ENCODE measurements at places on chromosomes 1 and 21.

DNA sequence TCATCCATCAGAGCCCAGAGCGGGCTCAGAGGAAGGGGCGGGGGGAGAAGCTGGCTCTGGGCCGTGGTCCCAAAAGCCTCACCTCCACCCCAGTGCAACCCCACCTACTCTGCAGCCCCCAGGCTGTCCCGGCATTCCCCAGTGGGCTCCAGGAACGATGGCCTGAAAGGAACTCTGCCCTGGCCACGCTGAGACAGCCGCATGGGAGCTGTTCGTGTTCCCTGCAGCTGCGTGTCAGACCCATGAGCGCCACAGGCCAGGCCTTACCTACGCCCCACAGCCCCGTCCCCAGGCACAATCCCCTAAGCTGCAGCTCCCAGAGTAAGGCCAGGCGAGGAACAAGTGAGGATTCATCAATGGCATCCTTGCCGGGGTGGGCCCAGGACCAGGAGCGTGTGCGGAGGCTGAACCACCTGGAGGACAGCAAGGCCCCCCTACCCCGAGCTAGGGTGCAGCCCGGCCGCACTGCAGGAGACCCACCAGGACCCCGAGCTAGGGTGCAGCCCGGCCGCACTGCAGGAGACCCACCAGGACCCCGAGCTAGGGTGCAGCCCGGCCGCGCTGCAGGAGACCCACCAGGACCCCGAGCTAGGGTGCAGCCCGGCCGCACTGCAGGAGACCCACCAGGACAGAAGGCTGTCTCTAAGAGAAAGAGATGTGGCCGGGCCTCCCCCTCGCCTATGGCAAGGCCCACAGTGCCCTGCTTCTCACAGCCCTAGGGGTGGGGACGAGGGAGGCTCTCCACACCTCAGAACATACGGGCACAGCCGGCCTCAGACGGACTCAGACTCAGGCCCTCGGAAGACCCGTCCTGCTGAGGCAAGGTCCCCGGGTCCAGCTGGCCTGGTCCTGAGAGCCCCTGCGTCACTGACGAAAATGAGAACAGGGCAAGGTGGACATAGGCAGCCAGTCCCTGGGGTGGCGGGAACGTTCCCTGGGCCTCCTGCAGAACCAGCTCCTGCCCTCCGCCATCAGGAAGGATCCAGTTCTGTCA lies 26.5 kb upstream of the ARHGEF16 start:
- no peak for DNase-seq

- no peak for DNase-seq
These were observed 723 bp downstream of the CDC42BPA start for GRCh38 chr1:227317523-227318015.

GRCh38 chr1:107262467-107263286 lies 121.8 kb downstream of the NTNG1 start:
- DNase-seq, result no peak

DNA sequence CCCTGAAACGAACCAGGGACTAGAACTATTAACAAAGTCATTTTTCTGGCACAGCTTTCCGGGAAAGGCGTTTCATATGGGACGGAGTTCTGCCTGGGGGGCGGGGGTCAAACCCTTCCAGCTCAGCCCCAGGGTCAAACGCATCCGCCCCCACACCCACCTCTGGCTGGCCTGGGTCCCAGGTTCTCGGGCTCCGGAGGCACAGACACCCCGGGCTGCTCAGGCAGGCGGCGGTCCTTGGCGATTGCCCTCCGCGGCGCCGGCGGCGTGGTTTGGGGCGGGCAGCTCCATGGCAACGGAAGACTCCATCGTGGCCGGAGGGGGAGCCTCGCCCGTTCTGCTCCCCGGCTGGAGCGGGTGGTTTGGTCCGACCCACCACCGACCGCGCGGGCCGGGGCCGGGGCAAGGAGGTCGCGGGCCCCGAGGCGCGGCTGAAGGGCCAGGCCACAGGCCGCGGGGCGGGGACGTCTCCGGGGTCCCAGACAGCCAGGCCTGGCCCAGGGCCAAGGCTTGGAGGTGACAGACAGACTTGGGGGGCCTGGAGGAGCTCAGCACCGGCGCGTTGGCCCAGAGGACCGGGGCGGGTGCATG lies at the start of gene CFAP74:
Gene CFAP74 (minus strand): TSS at position 246 of the 591 bp plus-strand sequence. CDS start 12,830 bp downstream, outside the sequence.
- DNase-seq, result no peak

- DNase-seq, result no peak
These were observed 298.0 kb downstream of the KCTD3 start for GRCh38 chr1:215865060-215865459.

DNA sequence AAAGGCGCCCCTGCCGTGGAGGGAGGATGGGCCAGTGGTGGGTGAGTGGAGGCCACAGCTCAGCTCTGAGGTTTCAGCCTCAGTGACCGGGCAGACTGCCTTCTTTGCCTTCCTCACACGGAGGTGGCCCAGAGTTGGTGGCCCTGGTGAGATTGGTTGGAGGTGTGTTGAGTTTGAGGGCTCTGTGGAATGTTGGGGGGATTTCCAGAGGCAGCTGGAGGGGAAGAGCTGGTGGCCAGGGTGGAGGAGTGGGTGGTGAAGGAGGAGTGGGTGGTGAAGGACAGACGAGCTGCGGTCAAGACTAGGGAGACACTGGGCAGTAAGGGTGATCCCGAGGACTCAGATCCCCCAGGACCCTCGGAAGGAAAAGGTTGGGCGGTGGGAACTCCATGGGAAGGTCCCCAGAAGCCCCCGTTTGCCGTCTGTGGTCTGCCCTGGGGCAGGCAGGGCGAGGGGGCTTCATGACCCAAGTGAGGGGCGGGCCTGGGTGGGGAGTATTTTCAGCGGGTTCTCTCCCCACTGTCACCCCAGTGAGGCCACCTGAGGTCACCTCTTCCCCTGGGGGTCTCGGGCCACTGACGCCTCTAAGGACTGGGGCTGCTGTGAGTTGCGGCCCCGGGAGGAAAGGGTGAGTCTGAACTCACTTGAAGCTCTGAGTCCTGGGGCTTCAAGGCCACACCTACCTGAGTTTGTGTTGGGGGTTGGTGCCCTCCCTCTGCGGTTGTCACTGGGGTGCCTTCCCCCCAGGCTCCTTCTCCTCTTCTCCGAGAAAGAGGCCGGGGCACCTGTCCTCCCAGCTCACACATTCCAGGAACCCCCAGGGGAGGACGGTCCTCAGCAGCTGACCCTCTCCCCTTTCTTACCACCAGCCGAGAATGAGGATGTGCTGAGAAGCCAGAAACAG lies 22.7 kb upstream of the PIK3CD start:
- peak; percentile 43 for DNase-seq

GRCh38 chr1:221801251-221801661 lies 59.4 kb upstream of the DUSP10 start:
- no peak for DNase-seq

GRCh38 chr1:3539707-3540425 lies 71.4 kb downstream of the MEGF6 start:
- DNase-seq, result no peak

DNA sequence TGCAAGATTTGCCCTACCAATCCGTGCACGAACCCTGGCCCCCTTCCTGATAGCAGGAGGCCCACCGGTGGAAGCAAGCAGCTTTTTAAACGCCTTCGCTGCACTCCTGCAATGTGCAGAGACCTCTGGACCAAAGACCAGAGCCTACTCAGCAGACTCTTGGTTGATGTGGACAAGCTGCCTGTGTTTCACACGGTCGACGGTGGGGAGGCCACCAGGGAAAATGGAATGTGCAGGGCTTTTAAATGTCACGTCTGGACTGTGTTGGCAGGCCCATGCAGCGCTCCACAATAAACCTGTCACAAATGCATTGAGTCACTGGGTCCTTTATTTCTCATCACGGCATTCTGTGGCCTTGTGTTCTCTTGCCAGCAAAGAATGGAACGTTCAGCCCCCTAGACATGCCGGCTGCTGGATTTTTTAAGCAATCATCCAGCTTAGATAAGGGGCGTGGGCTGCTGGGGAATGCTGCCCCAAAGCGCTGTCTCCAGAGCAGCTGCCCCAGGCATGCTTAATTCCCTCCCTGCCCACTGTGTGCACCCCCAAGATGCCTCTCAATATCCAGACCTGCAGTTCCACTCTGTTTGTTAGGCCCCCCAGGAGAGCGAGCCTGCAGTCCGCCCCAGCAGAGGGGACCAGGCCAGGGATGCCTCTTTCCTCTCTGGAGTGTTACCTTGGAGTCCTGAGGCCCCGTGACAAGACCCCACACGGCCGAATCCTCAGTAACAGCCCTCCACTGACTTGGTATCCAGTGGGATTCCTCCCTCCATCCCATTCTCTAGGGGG lies 71.3 kb downstream of the ATP5PO start:
- no peak for DNase-seq

DNA sequence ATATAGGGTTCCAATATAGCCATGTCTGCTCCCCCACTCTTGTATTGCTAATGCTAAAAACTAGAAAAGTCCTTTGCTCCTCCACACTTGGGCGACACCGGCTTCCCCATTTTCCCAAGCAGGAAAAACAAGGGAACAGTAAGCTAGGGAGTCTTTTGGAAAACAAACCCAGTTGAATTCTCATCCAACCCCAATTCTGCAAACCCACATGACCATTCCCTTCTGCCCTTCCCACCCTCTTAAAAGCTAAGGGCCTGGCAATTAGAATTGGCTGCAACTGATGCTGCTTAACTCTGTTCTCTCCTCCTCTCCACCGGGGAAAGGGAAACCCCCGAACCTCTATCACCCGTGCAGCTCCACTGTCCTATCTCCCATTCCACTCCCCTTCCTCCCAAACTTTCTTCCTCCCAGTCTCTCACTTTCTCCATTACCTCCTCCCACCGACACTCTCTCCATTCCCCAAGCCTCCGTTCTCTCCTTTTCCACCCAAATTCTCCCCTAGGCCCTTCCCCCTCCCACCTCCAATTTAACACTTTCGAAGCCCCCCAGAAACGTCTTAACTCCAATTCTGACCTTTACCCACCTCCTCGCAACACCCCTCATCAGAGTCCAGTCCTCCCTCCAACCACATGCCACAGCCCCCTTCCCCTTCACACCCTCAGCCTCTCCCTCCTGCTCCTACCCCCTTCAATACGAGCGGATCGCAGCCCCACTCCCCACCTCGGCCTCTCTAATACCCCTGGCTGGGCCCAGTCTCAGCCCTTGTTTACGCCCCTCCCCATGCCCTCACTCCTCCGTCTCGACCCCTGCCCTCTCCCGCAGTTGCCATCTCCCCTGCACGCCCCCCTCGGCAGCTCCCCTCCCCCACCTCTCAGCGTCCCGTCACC lies 701 bp downstream of the DEDD start:
- no peak for DNase-seq

- DNase-seq, result no peak
These were observed 130.5 kb downstream of the TOMM20 start for GRCh38 chr1:234997896-234998741.

DNA sequence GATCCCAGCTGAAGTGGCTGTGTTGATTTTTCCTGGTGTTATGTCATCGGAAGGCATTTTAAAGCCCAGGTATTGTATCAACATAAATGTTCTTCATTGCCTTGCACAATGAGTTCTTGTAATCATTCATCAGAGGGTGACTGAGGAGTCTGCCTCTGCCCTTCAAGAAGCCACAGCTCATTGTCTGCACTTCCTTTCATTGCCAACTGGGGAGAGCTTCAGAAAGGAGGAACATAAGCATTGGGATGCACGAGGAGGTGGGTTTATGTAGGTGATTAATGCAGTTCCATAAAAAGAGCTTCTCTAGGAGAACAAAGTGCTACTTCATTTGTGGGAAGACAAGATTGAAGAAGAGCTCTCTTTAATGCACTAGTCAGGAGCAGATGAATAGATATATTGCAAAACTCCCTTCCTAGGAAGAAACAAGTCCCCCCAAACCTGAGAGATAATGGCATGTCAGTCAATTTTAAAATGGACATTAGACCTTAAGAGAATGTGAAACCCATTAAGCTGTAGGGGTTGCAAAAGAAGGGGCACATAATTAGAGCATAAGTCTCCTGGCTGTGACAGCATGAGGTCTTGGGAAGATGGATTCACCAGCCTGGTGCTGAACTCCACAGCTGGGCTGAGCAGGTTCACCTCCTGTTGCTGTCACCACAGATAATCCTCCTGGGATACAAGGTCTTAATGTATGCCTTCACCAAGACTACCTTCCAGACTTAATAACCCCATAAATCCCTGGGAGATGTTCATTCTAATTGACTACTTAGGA lies 124.6 kb downstream of the BACH1 start:
- DNase-seq, result no peak

GRCh38 chr1:6785728-6786505 lies 663 bp downstream of the CAMTA1 start:
- peak; percentile 19 for DNase-seq

DNA sequence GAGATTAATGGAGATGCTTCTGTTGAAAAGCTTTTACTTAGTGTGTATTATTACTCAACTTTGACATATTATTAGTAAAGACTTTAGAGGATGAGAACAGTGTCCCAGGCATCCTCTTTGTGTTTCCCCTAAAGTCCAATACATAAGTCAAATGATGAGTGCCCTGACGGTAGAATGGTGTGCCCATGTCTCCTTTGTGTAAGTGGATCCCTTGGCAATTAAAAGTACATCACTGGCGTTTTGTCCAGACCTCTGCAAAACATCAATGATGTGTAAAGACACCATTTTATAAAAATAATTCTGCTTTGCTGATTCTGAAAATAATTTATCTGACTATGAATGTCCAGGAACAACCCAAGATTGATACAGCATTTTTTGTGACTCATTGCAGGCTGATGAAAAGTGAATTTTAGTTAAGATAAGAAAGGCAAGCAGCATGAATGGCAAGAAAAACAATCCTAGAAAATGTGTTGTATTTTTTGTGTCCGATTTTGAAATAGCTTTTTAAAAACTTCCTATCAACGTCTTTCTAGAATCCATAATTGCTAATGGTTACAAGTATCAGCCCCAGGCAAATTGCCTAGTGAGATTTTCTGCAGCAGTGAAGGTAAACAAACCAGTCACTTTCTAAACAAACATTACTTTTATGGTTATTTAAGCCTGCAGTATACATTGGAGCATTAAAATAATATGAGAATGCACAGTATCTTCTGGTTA lies 251.5 kb downstream of the PTPRC start:
- no peak for DNase-seq

DNA sequence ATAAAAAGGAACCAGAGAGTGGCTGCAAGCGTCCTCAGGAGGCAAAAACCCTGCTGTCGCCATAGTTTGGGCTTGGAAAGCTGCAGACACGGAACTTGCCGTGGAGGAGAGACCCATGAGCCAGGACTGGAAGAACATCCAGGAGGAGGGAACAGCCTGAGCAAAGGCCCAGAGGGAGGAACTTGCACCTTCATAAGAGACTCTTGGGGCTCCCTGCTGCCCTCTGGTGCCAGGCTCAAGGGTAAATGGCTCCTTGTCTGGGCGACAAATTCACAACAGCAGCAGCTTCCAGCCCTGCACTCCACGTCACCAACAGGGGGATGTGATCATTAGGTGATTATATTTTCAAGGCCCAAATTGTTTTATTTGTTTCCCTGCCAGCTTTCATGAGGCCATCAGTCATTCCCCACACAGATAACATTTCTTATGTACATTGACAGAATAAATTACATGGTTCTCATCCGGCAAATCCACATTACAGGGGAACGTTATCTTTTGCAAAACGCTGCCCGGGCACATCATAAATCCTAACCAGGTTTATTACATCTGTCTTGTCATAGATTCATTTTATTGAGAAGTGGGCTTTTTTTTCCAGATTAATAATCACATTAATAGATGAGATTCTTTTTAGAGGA lies 143.0 kb upstream of the GRIK3 start:
- no peak for DNase-seq

GRCh38 chr1:225318706-225319575 lies 108.9 kb downstream of the LBR start:
- no peak for DNase-seq
